ENCODE measurements at places on chromosomes 2 and 18.

- DNase-seq: no peak
Observed at GRCh38 chr2:206800506-206801417, 35.4 kb downstream of the FASTKD2 start.

GRCh38 chr2:240638512-240639160 lies 13.4 kb downstream of the GPR35 start:
- DNase-seq: no peak

GRCh38 chr2:1731963-1732768 lies 12.1 kb downstream of the PXDN start:
- DNase-seq: no peak

DNA sequence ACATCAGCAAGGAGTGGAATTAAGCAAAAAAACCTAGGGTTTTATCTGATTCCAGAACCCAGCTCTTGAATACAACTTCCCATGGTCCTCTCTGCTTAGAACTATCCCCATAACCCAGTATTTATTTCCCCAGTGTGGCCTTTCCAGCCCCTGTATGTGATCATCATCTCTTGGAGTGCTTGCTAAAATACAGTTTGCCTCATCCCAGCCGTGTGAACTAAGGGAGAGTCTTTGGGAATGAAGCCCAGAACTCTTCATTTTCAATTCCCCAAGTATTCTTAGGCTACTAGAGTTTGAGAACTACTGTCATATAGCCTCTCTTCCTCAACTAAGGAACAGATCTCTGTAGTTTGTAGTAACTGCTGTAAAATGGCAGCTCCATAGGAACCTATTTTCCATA lies 173.1 kb downstream of the LCLAT1 start:
- no peak for DNase-seq

DNA sequence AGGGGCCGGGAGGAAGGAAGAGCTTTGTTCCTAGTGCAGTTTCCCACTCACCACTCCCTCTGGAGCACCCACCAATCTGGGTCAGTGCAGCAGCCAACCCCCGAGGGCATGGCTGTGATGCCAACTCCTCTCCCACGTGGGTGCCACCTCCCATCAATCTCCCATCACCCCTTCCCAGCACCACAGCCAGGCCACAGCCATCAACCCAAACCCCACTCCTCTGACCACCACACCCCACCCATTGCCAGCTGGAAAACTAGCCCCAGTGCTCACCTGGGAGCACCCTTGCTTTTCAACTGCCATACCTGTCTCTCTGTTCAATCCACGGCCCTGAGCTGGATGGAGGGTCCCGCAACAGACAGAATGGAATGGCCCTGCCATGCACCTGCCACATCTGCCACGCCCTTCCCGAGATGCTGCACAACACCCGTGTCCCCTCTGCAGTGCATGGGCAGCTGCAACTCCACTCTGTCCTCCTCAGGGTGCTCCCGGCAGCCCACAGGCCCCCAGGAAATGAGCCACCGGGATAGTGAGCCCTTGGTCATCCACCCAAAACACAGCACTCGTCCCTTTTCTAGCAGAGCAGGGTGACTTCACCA lies 112.4 kb upstream of the ID2 start:
- no peak for DNase-seq

DNA sequence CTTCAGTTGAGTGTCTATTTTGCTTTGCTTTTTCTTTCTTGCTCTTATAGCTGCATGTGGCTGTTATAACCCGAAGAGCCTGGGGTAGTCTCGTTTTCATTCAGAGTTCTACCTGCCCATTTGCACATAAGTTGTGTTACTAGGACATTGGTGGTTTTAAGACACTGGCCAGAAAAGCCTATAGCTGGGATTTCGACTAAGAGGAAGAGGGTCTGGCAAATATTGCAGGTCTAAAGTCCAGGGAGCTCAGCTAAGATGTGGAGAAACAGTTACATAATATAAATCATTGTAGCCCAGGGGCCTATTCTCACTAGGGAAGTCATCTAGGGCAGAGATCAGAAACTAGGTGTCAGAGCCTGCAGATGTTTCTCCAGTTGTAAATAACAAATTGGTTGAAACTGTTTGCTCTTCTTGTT lies 120.8 kb downstream of the BABAM2 start:
- no peak for DNase-seq

DNA sequence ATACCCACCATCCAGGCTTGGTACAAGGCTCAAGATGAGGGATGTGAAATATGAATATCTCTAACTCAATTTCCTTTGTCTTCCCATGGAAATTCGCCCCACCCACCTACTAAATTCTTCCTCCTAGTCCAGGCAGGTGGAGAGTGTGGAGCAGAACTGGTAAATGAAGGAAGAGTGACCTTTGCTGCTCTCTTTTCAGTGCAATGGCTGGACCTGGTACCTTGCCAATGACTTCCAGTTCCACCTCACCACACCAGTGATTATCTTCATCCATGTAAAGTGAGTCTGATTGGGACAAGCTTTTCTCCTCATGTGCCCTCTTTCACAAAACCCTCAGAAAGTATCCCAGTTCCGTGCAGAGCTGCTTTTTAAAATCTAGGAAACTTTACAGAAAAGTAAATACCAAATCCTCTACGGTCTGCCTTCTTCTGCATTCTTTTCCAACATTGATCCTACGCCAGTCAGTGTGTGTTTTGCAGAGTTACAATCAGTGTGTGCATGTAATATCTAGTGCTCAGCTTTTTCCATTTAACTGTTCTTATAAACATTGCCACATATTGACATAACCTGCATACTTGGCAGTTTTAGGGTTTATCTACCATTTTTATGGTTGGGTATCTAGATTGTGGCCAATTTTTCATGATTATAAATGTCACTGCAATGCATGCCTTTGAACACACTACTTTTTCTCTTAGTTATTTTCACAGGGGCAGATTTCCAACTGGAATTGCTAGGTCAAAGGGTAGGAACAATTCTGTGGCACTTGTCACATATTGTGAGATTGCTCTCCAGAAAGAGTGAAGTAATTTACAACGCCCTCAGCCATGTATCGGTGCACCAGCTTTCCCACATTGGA lies 86.5 kb upstream of the SEC11C start:
- no peak for DNase-seq

DNA sequence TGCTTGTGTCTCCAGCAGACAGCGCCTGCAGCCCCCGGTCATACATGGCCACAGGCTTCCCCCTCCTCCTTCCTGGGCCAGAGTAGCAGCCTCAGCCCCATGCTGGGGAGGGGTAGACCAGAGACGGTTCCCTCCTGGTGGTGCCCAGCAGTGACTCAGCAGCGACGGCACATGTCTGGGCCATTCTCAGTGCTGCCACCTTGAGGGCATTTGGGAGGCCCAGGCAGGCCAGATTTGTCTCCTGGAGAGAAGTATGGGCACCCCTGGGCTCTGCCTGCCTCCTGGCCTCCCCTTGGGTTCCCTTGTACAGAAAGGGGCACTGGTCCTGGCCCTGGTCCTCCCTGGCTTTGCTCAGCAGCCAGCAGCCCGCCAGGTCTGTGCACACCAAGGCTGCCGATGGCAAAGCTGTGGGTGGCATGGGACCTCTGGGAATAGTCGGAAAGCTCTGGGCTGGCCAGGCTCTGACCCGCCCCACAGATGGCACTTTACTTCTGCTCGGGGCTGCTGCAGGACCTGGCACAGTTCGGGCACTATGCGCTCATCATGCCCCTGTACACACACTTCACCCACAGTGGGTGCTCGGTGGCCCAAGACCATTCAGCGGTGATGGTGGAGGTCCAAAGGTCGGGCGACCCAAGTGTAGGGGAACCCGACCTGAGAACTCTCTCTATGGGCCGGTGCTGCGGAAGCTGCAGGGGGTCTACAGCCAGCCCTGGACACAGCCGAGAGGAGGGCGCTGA lies 11.4 kb upstream of the ALPI start:
- DNase-seq: no peak

- no peak for DNase-seq
Observed at GRCh38 chr18:48754993-48755473, 195.7 kb downstream of the SMAD7 start.

GRCh38 chr2:168189835-168190569 lies 57.4 kb downstream of the STK39 start:
- no peak for DNase-seq

- no peak for DNase-seq
Observed at GRCh38 chr2:127694986-127695385, 6.3 kb upstream of the SFT2D3 start.

GRCh38 chr18:70295192-70296188 lies 6.6 kb downstream of the SOCS6 start:
- DNase-seq: no peak

- DNase-seq: no peak
Observed at GRCh38 chr2:72961853-72962468, 44.6 kb downstream of the EMX1 start.

- DNase-seq: no peak
Observed at GRCh38 chr18:66993492-66993891, 389.6 kb upstream of the CDH19 start.

DNA sequence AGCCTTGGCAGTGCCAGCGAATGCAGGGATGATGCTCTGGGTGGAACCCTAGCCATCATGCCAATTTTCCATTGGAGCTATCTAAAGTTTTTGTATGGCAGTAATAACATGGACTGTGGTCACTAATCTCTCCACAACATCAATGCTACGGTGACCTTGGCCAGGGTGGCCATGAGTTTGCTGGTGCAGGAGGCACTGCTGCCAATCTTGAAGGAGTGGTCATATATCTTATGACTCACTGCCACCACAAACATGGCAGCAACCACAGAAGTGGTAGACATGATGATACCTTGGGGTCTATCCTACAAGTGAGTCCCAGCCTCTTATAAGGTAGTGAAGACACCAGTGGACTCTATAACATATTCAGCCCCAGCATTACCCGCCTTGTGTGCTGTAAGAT lies 104.6 kb downstream of the EVA1A start:
- DNase-seq: no peak

GRCh38 chr18:55376387-55376786 lies 211.6 kb downstream of the TCF4 start:
- DNase-seq: no peak
